ENCODE measurements at places on chromosomes 7 and 10. TPM values are rescaled to one million over a fixed set of nuclear protein-coding genes. Genes with fewer than 3 reads are reported as not detected.

The WAPL gene
- total RNA-seq = 34.7 TPM

The OTUD1 gene
- 27.1 TPM for total RNA-seq

The UPK3B gene
- 1.9 TPM for total RNA-seq

The TLX1 gene
- total RNA-seq = not detected

The LIPN gene
- total RNA-seq = 0.41 TPM

Measured in kidney (tissue), 22 donors.